ENCODE measurements at places on chromosomes 12 and 14. TPM values are rescaled to one million over a fixed set of nuclear protein-coding genes. Genes with fewer than 3 reads are reported as not detected.

- peak; percentile 79 for DNase-seq
Measured at GRCh38 chr14:101965181-101965544, 790 bp downstream of the DYNC1H1 start.

GRCh38 chr12:51630986-51631385 is 40.0 kb downstream of the SCN8A start:
- DNase-seq = no peak

GRCh38 chr12:6178981-6179761 is 21.0 kb upstream of the CD9 start:
- DNase-seq = no peak

- DNase-seq = peak; percentile 15
Measured at GRCh38 chr12:66403746-66404145, 101.5 kb downstream of the HELB start.

DNA sequence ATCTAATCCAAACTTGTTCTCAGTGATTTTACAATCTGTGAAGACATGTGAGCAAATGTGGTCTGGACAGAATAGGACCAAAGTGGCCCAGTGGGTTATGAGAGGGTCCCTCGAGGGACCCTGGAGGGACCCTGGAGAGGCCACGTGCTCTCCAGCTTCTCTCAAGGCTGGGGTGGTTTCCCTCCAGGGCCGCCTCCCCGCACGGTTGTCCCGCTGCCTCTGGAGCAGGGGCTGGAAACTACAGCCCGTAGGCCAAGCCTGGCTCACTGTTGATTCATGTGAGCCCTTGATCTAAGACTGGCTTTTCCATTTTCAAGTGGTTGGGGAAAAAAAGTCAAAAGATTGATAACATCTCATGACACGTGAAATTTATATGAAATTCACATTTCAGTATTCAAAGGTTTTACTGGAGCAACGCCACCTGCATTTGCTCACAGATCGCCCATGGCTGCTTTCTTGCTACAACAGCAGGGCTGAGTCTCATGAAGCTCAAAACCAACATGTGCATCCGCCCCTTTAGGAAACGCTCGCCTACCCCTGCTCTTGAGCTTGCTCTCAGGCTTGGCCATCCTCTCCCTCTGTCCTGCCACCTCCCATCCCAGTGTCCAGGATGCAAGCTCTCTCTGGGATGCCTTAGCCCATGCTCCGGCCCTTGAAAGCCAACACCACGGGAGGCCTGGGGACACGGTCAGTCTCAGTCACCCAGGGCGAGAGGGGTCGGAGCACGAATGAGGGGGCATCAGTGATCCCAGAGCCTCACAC is 12.1 kb upstream of the LRTM2 start:
- no peak for DNase-seq

GRCh38 chr12:104669851-104670337 is 213.1 kb downstream of the CHST11 start:
- DNase-seq = no peak

DNA sequence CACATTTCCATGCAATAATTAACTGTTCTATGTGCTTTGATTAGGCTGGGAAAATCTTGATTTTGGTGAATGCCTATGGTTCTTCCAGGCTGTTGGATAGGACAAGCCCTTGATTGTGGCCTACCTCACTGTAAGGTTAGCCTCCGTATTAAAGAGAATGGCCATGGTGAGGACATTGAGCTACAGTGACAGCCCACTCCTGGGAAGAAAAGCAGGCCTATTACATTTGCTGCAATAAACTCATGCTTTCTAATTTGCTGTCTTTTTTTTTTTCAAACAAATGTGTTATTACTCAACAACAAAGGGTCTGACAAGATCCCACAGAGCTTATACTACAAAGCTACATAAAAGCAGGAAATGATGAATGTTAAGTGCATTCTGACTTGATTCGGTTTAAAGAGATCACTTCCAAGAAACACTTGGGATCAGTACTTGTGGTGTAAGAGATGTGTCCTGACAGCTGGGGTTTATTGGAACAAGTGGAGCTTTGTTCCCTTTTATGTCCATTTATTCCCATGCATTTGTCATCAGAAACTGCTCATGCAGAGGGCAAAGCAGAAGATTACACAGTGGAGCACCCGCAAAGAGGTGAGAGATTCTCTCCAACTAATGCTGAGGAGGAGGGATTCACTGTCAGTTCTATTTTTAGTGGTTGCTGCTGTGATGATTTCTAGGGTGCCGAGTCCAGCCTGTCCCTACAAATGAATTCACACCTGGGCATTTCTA is 29.1 kb upstream of the KCNK10 start:
- no peak for DNase-seq

DNA sequence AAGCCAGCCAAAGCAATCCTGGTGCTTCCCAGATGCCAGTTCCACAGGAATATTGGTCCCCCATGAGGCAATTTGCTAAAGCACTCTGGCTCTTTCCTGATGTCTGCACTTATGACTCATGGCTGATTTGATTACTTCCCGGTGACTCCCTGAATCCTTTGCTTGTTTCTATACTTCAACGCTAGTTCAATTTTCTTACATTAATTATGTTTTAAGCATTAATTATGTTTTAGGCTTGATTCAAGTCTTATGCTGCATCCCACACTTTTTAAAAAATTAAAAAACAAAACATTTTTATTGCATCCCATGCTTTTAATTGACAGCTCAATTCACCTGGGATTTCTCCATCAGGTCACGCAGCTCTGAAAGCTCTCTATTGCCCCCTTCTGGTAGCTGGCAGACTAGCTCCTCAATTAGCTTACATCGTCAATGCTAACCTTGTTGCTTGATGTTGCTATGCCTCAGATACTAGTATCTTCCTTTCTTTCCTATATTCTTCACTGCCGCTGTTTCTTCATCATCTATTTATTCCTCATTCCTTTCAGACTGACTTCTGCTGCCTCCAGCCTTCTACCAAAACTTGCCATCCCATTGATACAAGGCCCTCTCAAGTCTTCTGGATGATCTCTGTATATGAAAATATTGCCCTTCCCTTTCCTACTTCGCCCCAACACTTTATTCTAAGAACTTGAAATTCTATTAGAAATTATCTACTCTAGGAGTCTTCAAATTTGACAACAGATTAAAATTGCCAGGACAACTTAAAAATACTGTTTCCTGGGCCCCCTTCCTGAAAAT is 32.0 kb downstream of the TSHR start:
- peak; percentile 69 for DNase-seq

- DNase-seq = no peak
Measured at GRCh38 chr14:36325853-36326252, 5.4 kb upstream of the MBIP start.

GRCh38 chr12:1395421-1395955 is 198.9 kb downstream of the FBXL14 start:
- no peak for DNase-seq

- DNase-seq = no peak
Measured at GRCh38 chr14:95326987-95327386, 7.3 kb upstream of the CLMN start.

DNA sequence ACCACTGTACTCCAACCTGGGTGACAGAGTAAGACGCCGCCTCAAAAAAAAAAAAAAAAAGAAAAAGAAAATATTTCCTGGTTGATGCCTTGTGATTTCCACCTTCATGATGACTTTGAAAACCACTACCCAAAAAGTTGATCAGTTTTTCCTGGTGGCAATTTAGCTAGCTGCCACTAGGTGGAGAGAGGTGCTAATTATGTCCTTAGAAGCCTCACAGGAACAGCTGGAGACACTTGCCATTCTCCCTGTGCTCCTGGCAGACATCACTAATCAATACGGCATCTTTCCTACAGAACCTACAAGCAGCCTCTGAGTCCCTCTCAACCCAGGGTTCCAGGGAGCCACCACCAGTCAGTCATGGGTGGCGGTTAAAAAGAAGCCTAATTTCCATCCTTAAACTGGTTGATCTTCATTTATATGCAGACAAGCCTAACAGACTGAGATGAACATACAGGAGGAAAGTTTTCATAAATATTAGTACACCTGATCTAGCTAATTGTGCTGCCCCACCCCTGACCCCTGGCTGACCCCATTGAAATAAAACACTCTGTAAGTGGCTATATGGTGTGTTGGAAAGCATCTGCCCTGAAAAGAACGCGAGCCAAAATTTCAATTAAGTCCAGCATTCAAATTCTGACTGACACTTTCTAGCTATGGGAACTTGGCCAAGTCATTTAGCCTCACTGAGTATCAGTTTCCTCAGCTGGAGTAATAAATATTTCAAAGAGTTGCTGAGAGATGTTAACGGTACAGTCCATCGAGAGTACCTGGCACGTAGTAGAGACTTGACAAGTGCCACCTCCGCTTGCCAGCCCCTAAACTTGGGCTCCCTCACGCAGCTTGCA is 6.2 kb upstream of the OAS1 start:
- DNase-seq = peak; percentile 50

The SIX6 gene
- not detected for polyA plus RNA-seq

The SLC25A21 gene
- polyA plus RNA-seq = not detected

The NELL2 gene
- 0.28 TPM for polyA plus RNA-seq

The MYRFL gene
- polyA plus RNA-seq = not detected

The SCYL2 gene
- polyA plus RNA-seq = 7.5 TPM

The EIF2B2 gene
- 111 TPM for polyA plus RNA-seq

The CDK2 gene
- polyA plus RNA-seq = 34.7 TPM

The RNF34 gene
- 28.7 TPM for polyA plus RNA-seq
